Epithelial cell of esophagus (primary cell): ENCODE measurements at places on chromosomes 3 and 15.

GRCh38 chr3:175279911-175280310, 420.8 kb downstream of the NAALADL2 start:
- no peak for DNase-seq

GRCh38 chr3:192901435-192901834, 16.2 kb downstream of the MB21D2 start:
- DNase-seq, result peak; percentile 91

DNA sequence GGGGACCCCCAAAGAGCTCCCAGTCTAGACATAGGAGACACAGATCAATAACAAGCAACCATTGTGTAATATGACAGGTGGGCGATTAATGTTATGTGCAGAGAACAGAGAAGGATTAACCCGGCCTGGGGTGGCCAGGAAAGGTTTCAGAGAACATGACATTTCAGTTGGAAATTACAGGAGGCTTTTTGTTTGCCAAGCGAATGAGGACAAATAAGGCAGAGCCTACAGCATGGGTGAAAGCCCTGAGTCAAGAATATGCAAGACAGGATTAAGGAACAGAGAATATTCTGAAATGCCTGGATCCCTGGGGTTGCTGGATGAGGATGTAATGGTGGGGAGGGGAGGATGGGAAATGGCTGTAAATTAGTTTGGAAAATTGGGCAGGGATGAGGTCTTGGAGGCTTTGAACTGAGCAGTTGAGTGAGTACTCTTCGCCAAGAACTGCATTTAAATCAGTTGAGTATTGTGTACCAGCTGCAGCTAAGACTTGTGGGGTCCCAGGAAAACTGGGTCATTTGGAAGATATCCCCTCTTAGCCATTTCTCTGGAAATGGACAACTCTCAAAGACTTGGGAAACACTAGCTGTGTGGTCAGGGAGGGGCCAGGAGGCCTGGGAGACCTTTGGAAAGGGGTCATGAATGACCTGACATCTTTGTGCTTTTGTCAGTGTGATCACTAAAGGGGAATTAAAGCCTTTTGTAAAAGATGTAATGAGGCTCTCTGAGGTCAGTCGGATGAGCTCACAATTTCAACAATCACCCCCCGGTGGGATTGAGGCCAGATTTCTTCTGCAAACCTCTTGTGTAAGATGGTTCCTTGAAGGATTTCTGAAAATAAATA, 198.6 kb upstream of the NR2E3 start:
- DNase-seq, result no peak

- DNase-seq, result no peak
Observed at GRCh38 chr3:129460572-129460971, 20.5 kb downstream of the IFT122 start.

- no peak for DNase-seq
Observed at GRCh38 chr3:44021651-44022594, 219.8 kb upstream of the TOPAZ1 start.

DNA sequence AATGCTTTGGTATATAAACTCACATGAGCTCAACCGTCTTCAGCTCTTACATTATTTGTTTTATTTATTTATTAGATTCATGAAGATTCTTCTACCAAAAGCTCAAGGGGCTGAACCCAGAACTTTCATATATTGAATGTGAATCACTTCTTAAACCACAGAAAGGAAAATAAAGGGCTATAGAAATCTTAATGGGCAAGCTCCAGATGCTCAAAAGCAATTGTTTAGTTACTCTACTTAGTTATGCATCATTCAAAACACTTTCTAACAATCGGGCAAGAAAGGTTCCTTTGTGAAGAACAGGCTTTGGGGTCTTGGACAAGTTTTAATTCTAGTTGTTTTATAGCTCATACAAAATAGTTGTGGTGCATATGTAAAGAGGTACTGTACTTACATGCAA, 380.2 kb downstream of the TIGIT start:
- no peak for DNase-seq

- peak; percentile 71 for DNase-seq
Observed at GRCh38 chr3:36648241-36649034, 115.9 kb downstream of the DCLK3 start.

DNA sequence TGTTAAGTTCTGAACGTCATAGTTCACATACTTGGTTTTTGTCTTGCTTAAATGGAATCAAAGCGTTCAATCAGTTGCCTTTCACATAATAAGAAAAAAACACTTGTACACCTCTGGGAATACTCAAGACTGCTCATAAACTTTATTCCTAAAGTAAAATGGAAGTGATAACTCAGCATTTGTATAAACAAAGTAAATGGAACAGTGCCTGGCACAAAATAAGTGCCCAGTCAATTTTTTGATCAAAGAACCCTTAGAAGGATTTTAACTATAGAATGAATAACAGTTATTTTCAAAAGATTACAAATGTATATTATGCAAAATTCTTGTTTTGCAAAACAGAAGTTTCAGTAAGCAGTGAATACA, 1.3 kb downstream of the RAB5A start:
- DNase-seq, result no peak

DNA sequence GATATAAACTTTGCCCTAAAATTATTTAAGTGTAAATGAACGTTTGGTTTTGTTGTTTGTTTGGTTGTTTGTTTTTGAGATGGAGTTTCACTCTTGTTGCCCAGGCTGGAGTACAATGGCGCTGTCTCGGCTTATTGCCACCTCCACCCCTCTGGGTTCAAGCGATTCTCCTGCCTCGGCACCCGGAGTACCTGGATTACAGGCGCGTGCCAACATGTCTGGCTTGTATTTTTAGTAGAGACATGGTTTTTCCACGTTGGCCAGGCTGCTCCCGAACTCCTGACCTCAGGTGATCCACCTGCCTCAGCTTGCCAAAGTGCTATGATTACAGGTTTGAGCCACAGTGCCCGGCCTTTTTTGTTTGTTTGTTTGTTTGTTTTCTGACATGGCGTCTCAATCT, 87.9 kb upstream of the CHD2 start:
- peak; percentile 22 for DNase-seq

- no peak for DNase-seq
Observed at GRCh38 chr15:77285057-77285997, 134.6 kb downstream of the PEAK1 start.

DNA sequence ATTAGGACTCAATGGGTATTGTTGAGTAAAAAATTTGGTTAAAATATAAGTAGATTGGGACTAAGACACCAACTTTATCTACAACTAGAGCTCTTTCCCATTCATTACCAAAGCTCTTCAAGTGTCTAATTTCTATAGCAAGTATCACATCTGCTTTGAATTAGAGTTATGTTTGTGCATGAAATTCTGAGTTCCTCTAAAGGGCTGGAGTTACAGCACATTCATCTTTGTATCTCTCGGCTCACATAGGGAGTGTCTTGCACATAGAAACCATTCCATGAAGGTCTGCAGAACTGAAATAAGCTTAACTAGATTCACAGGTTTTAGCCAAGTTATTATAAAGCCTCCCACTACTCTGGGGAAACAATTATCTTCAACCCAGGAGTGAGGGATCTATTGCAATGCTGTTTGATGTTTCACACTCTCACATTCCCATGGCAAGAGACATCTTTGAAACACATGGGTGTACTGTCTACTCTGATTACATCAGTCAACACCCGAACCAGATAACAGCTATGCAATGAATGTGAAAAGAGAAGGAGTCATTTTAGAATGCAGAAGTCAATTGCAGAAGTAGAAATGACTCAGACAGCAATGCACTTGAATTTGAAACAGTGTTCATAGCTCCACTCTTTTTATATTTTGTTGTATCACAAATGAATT, 93.1 kb upstream of the KBTBD8 start:
- peak; percentile 30 for DNase-seq

DNA sequence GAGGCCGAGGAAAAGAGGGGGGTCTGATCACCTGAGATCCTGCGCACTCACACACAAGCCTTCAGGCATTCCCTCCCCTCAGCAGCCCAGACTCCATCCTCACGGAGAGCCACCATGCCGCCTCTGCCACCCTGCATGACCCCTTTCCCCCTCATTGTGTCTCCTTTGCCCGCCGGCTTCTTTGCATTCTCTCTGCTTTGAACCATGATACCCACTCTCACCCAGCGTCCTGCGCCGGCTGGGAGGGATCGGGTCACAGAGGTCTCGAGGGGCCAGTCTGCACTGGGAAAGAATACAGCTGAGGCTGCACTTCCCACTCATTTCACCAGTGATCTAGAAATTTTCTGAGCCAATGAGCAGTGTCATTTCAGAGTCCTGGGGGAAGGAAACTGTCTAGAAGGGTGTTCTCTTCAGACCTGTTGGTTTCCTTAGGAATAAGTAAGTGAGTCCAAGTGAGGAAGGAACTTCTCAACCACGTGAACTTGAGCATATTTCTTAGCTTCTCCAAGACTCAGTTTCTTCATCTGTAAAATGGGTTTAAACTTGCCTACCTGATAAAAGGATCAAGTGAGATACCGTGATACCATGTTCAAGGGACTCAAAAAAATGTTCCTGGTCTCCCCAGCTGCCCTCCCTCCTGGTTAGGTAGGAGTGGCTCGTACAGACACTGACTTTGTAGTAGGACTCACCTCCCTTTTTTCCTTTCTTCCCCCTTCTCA, 96.7 kb downstream of the TOP2B start:
- DNase-seq, result no peak

DNA sequence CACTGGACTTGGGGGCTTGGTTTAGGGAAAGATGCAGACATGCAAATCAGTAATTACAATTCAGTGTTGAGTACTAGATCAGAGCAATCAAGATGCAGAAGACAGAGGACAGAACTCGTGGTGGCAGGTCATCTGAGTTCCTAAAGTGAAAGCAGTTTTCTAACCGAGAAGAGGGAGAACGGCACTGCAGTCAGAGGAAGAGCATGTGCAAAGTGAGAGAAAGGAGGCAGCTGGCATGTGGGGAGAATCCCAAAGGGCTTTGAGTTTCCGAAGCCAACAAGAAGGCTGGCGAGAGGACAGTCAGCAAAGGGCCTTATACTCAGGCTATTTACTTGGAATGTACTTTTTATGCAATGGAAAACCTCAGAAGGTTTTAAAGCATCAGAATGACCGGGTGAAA, 87.0 kb downstream of the ANP32A start:
- DNase-seq, result no peak

- DNase-seq, result peak; percentile 18
Observed at GRCh38 chr3:61454801-61455200, 106.6 kb upstream of the PTPRG start.

DNA sequence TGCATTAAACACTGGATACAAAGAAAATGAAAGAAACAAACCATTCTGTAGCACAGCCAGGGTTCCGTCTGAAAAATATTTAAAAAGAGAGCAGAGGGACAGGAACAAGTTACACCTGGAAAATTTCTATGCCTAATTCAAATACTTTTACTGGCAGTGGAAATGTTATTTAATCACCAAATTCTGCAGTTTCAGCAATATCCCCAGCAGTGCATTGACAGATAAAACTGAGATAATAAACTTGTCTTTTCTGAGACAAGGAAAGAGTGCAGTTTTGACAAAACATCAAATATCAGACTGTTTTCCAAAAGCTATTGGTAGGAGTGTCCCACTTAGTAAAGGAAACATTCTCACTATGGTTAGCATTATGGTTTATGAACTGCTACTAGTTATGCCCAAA, 173.4 kb upstream of the FAM3D start:
- DNase-seq, result no peak

GRCh38 chr3:112335434-112335781, 2.5 kb downstream of the CD200 start:
- DNase-seq, result no peak

DNA sequence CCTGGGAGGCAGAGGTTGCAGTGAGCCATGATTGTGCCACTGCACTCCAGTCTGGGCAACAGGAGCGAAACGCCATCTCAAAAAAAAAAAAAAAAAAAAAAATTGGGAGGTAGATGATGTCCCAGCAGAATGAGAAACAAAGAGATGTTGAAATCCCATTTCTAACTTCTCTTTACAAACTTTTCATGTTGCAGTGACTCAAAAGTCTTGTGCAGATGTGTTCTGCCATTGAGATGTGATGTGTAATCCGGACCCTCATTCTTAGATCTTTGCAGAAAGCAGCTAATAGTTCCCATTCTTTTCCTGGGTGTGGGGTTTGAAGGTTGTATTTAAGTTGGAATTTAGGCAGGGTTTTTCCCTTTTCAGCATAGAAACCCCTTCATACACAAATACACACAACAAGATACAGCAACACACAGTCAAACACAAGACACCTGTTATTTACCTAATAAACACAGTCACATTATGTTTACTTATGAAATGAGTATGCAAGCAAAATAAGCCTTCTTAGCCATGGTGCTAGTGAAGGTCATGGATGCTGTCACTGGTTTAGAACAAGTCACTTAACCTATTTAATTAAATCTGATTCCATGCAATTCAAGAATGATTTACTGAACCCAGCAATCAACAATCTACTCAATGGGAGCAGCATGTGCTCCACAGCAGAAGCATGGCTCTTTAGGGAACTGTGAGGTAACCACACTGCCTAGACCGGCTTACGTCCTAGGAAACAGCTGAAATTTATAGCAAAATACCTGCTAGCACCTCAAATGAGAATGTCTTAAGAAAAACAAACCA, 14.9 kb downstream of the SIAH2 start:
- peak; percentile 51 for DNase-seq

GRCh38 chr3:82194870-82195269, 433.4 kb upstream of the GBE1 start:
- peak; percentile 27 for DNase-seq

DNA sequence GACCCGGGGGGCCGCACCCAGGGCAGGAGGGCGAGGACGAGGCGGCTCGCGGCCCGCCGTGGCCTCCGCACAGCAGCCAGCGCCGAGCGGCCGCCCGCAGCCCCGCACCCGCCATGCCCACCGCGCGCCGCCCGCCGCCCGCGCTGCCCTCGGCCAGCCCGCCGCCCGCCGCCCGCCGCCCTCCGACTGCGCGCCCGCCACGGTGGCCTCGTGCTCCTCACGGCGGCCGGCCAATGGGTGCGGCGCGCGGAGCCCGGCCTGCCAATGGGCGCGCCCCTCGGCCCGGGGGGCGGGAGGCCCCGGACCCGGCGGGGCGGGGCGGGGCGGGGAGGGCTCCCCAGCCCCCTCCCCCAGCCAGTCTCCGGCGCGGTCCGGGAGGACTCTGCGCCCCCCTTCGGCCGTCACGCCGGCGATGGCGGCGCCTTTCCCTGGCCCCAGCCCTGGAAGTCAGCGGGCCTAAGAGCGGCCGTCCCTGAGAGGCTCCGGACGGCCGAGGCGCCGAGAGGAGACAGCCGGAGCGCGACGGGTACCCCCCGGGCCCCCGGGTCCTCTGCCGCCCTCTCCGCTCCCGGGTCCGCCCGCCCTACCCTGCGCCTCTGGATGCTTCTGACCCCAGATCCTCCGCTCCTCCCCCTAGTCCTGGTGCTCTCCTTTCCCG, at the start of gene NT5DC2:
NT5DC2 (minus strand) TSS at position 235 of the 658 bp plus-strand sequence; CDS start at position 115, 120 bp downstream.
- peak; percentile 71 for DNase-seq

GRCh38 chr15:82570721-82571508, 30.7 kb upstream of the RPS17 start:
- no peak for DNase-seq

GRCh38 chr3:94323596-94323995, 260.7 kb downstream of the NSUN3 start:
- no peak for DNase-seq

GRCh38 chr15:29835301-29835700, 13.0 kb upstream of the TJP1 start:
- peak; percentile 45 for DNase-seq

- peak; percentile 93 for DNase-seq
Observed at GRCh38 chr3:64188810-64189560, 36.3 kb downstream of the PRICKLE2 start.
